ENCODE measurements at places on chromosomes 7 and 10.

GRCh38 chr7:13851736-13852135 lies 137.7 kb downstream of the ETV1 start:
- no peak for DNase-seq

DNA sequence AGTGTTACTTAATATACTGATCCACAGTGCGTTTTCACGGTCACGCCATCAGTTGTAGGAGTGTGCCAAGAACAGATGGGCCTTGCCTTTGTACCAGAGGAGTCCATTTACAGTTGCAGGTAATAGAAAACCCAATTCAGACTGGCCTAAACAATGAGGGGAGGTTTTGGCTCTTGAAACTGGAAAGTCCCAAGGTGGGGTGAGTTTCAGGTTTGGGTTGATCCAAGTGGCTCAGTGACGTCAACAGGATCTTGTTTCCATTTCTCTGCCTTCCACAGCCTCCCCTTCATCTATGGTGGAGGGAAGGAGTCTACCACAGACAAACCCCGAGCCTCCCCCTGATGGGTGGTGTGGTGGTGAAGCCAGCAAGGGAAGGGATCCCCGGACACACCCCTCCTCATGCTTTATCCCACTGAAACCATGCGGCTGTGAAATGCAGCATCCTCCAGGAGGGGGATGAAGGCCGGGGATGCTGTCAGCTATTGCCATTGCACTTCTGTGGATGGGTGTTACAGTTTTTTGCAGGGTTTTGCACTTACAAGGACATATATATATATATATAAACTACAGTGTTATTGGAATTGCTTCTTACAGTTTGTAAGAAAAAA lies 14.8 kb upstream of the SH2D4B start:
- no peak for DNase-seq

GRCh38 chr7:95324431-95324830 lies at the start of gene PON1:
TSS of gene PON1 (minus strand) at chr7:95324532. CDS start at chr7:95324475, 57 bp downstream.
- no peak for DNase-seq

GRCh38 chr10:114996542-114996941 lies 58.5 kb downstream of the TRUB1 start:
- DNase-seq: no peak

DNA sequence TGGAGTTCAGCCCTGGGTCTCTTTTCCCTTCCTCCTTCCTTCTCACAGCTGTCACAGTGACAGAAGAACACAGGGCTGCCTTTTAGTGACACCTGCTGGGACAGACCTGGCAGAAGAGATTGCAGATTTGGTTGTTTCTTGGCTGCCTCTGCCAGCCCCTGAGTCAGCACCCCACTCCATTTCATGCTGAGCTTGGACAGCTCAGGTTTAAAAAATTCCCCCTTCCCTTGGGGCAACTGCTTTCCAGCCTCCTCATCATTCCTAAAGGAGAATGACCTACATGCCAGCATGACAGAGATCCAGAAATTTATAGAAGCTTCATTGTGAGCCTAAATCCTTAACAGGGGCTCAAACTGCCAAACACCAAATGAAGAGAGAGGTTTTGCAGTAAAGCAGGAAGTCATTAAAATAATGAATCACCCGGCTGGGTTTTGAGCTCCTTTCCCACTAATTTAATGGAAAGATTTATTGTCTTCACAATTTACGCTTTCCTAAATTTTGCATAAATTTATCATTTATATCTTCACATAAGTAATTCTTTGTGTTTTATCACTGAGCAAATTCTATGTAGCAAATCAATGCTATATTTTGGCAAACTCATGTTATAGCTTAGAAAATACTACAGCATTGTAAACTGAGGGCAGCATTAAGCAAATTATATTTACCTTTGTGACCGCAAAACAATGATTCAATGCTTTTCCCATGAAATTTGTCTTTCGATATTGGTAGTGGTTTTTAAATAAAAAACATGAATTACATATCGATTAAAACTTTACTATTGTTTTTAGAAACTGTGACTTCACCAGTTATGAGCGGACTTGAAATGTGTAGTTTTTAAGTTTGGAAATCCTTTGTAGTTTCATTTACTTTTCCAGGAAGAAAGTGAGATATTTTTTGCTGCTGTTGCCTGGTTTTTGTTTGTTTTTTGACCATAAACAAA lies 399.5 kb upstream of the ANKRD30A start:
- DNase-seq: no peak

- no peak for DNase-seq
These were observed 26.9 kb upstream of the NRBF2 start for GRCh38 chr10:63106111-63106755.

GRCh38 chr7:147438216-147438615 lies 1152.3 kb upstream of the C7orf33 start:
- no peak for DNase-seq

DNA sequence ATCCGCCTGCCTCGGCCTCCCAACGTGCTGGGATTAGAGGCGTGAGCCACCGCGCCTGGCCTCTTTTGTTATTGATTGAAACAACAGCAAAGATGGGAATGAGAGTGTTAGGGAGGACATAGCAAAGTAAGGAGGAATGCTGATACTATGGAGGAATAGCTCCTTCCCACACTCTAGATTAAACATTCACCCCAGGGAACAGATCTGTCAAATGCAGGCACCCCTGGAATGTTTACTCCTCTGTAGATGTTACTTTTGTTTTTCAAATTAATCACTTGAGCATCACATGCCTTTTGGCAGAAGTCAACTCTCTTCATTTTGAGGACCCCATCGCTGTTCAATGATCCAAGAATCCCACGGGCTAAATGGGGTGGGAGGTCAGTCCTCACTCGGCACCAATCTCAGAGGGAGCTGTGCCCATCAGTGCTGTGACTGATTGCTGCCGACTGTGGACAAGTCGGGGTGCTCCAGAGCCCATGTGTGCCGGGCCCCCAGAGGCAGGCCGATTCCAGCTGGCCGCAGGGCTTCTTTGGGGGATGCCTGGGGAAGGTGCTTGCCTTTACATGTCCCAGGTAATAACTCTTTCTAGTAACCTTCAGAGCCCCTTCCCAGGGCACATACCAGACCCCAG lies 10.2 kb upstream of the COBL start:
- no peak for DNase-seq

DNA sequence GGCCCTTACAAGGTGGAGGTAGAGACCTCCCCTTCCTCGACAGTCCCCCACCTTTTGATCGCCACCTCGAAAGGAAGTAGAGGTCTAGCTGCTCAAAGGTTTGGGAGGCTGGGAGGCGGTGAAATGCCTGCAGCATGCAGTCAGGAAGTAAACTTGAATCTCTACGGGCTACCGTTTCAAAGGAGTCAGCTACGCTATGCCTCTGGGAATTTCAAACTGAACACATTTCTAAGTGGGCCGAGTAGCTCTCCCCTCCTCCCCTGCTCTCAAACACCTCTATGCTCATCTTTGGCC lies 68.0 kb downstream of the CXCL12 start:
- no peak for DNase-seq

- no peak for DNase-seq
These were observed 58.7 kb downstream of the DNAJC1 start for GRCh38 chr10:21944727-21945386.

DNA sequence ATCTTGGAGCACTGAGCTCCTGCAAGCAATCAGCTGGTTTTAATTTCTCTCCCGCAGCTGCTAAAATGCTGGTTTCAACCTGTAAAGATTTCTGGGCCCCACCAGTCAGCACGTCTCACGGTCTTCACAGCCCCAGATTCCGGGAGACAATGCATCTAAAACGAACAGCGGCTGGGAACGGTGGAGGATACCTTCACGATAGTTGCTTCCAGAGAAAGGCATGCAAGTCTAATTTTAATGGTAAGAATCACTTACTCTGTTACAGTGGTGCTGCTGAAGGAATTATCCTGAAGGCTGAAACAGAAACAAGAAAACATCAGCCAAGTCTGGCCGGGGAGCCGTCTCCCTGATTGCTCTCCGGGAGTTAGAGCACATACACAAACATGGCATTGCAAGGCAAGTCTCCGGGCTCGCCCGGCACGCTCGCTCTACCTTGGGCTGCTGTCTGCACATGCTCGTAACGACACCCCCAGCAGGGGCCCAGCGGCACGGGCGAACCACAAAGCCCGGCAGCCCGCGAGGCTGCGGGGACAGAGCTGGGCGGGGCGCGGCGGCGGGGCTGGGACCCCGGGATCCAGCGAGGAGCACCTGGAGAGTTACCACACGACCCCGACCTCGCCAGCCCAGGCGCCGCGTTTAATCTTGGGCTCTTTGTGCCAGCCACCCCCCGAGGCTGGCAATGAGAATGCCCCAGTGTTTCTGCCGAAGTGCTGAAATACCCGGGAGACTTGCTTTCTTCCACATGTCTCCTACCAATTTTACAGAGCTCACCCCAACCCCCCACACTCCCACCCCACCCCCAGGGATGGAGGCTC lies at the start of gene FAM13C:
Gene FAM13C, minus strand, starts transcription at position 406 of the 815 bp plus-strand sequence. Its CDS starts 89 bp downstream, at position 317.
- no peak for DNase-seq

DNA sequence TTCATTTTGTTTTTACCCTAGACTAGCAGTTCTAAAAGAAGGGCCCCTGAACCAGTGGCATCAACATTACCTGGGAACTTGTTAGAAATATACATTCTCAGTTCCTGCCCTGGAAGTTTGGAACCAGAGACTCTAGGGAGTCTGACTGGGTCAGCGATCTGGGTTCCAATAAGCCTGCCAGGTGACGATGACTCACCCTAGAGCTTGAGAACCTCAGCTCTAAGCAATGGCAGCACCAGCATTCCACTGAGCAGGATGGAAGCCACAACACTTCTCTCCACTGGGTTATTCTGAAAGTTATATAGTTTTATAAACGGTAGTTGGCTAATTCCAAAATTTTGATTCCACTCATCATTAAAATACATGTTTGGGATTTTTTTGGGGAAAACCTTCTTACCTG lies 97.0 kb upstream of the AMPH start:
- no peak for DNase-seq

GRCh38 chr10:69045441-69046300 lies 42.2 kb upstream of the SRGN start:
- DNase-seq: no peak

- no peak for DNase-seq
These were observed 1.6 kb downstream of the ADCK2 start for GRCh38 chr7:140674356-140674800.

- no peak for DNase-seq
These were observed 275.8 kb downstream of the CACNA2D1 start for GRCh38 chr7:82167558-82168314.

Measured in CMK (cell line).